Activated CD4-positive, alpha-beta T cell treated with anti-CD3 and anti-CD28 coated beads, Interleukin-2, amount 50 U/mL, for 4 hours (primary cell): ENCODE measurements at places on chromosomes 4 and X.

DNA sequence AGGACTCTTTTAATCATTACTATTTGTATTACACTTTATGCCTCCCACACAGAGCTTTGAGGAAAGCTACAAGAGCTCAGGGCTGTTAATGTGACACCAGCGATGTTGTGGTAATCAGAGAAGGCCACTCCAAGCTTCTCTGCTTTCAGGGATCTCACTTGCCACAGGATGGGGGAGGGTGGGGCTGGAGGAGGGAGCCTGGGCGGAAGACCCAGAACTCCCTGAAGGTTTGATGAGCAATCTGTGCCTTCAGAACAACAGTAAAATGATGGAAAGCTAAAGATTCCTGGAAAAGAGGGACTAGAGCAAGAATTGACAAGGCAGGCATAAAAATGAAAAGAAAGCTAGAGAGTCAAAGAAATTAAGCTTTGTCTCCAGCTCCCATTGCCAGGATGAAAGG lies 75.6 kb downstream of the MAML3 start:
- no peak for DNase-seq

GRCh38 chr4:4735870-4736269 lies 123.6 kb upstream of the MSX1 start:
- no peak for DNase-seq

DNA sequence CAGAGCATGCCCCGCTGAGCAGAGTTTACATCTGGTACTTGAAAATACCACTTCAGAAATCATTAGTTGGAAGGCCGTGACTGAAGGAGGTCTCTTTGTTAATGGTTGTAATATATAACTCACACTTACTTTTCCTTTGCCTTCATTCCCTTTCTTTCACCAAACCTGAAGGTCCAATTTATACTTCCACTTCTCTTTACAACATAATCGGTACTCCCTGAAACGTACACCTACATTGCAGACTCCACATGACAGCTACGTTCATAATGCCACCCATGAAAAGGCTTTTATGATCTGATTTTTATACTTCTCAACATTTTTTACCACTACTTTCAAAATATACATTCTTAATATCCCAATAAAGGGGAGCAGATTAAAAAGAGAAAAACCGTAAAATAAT lies 298.7 kb downstream of the C4orf33 start:
- no peak for DNase-seq

DNA sequence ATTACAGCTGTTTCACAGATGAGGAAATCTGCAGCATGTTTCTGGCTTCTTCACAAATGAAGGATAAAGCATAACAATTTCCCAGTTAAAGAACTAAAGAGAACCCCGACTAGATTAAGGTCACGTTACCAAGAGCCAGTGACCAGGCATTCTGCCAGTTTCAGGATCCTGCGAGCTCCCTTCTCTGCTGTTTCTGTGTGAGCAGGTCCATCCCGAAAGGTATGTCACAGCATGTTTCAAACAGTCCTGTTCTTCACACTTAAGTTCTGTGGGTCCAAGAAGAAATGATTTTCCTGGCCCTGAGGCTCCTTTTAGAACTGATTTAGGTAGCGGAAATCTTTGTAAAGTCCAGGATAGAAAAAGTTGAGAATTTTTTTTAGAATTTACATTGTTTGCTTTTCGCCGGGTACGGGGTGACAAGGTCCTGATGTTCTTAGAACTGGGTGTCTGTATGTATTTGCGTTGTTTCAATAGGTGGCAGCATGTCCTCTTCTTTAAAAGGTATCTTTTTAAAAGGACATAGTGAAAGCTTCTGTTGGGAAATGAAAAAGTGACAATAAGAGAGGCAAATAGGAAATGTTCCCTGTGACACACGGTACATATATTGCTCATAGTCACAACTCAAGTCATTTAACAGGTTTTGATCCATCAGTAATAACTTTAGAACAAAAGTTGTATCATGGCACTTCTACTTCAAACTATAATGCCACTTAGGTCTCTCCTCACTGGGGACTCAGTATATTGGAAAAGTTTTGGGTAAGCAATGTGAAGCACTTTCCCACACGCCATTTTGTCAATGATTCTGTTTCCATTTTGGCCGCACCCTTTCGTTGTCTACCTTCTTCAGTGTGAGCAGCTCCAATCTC lies 18.4 kb downstream of the IL21 start:
- DNase-seq, result no peak

- no peak for DNase-seq
Observed at GRCh38 chr4:82791179-82791578, 7.4 kb downstream of the SCD5 start.

GRCh38 chr4:21819086-21819485 lies 129.5 kb downstream of the KCNIP4 start:
- DNase-seq, result no peak

- no peak for DNase-seq
Observed at GRCh38 chrX:88416965-88417364, 330.1 kb upstream of the CPXCR1 start.

DNA sequence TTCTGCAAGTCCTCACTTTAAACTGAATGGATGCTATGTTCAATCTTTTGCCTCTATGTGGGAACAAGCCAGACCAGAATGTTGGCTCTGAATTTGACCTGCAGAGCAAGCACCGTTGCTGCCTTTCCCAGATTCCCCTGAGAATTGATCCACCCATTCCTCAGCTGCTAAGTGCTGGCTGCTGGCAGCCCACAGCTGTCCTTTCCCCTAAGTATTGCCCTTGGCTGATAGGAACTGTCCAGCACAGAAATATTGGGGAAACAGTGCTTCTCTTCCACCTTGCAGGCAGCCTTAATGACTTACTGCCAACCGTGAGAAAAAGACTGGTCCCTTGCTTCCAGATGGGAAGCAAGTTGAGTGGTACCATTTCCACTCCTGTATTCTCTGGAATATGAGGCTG lies 475.9 kb downstream of the PDHA2 start:
- DNase-seq, result no peak

DNA sequence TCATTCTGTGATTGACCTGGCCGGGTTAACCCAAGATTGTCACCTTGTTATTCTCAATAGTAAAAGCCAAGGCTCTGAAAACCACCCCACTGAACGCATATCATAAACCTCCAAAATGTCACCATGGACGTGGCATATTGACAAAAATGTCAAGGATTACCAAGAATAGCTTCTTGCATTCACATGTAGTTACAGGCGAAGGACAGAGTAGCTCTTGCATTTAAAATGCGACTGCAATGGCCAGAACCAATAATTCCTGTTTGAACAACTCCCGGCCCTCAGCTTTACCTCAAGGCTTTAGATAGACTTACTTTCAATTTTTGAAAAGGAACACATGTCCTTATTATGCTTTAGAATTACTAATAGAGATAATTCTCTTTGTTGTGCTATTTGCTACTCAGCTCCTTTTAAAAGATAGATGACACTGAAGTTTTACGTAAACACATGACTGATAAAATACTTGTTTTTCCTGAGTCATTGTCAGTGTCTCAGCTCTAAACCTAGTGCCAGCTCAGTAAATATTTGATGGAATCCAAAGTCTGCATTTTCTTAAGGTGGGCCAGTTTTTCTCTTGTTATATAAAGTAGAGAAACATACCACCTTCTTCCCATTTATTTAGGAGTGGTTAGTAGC lies 66.3 kb downstream of the CLDN34 start:
- DNase-seq, result no peak

- DNase-seq, result no peak
Observed at GRCh38 chr4:77172336-77172735, 15.3 kb downstream of the CCNG2 start.

DNA sequence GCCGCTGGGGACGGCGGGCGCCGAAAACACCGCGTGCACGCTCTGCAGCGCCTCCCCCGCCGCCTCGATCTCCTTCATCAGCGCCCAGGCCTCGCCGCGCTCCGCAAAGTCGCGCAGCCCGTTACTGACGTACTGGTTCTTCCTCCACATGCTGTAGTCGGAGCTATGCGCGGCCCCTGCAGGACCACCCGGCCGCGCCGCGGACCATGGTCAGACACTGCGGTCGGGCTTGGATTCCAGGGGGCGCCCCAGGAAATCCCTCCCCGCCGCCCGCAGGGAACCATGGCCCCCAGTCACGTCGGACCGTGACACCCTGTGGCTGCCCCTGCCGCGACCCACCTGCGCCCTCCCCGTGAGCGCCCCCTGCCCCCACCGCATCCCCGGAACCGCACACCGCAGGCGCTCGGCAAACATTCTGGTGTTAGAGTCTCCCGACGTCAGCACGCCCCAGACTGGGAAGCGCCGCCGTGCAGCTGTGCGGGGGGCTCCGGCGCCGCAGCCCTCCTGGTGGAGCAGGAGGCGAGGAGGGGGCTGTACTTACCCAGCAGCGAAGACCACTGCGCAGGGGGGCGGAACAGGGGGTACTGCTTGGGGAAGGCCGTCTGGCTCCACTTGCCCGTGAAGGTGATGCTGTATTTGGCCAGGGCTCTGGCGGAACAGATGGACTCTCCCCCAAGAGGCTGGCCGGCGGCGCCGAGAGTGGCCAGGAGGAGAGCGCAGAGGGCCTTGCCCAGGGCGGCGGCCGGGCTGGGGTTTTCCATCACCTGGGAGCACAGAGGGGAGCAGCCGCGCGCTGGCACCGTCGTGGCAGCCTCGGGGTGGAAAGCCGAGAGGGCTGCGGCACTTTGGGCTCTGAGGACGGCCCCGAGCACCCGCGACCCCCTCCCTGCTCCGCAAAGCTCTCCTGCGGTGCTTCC lies 814 bp downstream of the SPON2 start:
- peak; percentile 47 for DNase-seq

DNA sequence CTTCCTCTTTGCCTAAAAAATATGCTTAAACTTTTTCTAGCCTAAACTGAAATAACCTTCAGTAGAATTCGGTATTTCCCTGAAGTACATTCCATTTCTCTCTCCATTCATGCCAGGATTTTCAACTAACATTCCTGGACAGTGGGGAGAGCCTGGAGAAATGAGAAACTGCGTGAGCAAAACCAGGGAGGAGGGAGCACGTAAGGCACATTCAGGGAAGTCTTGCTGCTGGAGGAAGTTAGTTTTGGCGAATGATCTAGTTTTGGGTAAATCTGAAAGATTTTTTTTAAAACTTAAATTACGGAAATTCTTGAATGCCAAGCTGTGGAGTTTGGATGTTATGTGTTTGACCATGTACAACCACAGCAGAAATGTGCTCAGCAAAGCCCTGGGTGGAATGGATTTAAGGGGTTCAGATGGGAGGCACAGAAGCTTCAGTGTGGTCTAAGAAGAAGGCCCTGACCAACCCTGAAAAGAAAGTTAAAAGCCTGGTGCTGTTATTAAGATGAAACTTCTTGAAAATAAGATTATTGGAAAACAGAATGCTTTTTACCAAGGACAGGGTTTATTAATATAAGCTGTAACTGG lies 347.8 kb downstream of the ANK2 start:
- DNase-seq, result no peak

DNA sequence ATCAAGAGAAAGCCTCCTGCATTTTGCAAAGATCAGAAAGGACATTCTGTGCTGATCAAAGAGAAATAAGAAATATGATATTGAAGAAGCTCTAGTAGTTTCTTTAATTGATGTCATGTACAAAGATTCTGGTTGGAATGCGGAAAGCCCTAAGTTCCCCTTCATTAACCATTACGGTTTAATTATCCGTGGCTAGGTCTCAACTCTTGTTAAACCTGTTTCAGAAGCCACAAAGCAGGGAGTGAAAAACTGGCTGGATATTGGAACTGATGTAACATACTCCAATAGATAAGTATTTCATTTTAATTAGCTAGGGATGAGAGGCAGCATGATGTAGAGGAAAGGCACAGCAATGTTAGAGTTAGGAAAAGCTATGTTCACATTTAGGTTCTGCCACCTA lies 55.7 kb downstream of the SPANXN3 start:
- DNase-seq, result no peak

- no peak for DNase-seq
Observed at GRCh38 chr4:107631560-107631959, 88.5 kb downstream of the PAPSS1 start.

GRCh38 chr4:87058356-87059073 lies 123.7 kb downstream of the AFF1 start:
- DNase-seq, result peak; percentile 54

GRCh38 chr4:48295116-48295515 lies 25.5 kb upstream of the TEC start:
- no peak for DNase-seq

DNA sequence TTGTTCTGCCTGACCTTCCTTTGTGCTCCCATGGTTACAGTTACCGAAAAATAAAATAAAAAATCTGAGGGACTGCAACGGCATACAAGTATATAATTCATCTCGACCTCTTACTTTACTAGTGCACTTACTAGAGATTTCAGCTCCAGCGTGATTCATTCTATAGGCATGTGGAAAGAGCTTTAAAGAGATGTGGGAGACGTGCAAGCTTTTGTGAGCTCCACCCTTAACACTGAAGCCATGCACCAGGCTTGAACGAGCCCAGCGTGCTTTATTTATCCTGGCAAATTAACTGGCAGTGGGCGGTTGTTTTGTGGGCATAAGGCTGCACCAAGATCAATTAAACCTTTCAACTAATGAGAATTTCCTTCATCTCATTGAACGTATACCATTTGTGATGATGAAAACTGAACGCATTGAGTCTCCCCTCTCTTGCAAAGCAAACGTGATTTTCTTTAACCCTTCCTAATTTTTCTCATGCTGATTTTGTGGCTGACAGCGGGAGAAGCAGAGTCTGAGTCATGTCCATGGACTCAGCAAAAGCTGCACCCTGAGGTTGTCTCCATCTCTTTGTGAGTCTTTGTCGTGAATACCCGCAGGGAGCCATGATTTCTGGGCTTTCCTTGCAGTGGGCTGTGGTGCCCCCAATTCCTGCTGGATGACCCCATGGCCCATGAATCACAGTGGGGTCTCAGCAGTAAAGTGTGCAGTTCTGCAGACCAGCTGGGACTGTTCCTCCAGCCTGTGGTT lies 60.1 kb downstream of the MXRA5 start:
- no peak for DNase-seq

DNA sequence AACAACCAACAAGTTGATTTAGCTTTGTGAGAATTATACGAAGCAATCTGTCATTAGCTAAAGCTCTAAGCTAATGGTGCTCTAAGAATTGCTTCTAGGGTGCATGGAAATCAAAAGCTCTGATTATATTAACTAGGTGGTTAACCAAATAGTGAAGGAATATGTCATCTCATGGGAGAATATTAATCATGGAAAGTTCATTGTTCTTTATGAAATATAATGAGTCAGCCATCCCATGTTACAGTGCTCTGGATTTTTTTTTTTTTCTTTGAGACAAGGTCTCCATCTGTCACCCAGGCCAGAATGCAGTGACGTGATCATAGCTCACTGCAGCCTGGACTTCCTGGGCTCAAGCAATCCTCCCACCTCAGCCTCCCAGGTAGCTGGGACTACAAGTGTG lies 10.5 kb downstream of the DCAF8L2 start:
- DNase-seq, result no peak
